ENCODE measurements at places on chromosomes 1 and 21.

DNA sequence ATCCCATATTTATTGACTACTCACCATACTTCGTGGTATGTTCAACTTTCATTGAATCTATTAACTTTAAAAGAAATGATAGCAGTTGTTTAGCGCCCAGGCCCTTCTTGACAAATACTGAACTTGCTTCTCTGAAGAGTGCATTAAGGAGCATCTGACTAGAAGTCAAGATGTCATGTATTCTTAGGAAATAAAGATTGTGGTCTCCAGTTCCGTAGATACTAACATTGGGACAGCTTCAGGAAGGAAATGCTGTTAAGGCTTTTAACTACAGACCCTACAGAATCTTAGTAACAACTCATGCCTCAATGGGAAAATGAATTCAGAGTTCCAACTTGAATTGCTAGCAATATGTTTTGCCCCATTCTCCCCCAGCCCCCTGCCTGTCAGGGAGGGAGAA, 14.8 kb downstream of the LYST start:
- DNase-seq = no peak

- no peak for DNase-seq
Measured at GRCh38 chr1:153540394-153541361, at the start of gene S100A5. Gene S100A5 (minus strand): TSS chr1:153540934. CDS start chr1:153540191, 743 bp downstream.

DNA sequence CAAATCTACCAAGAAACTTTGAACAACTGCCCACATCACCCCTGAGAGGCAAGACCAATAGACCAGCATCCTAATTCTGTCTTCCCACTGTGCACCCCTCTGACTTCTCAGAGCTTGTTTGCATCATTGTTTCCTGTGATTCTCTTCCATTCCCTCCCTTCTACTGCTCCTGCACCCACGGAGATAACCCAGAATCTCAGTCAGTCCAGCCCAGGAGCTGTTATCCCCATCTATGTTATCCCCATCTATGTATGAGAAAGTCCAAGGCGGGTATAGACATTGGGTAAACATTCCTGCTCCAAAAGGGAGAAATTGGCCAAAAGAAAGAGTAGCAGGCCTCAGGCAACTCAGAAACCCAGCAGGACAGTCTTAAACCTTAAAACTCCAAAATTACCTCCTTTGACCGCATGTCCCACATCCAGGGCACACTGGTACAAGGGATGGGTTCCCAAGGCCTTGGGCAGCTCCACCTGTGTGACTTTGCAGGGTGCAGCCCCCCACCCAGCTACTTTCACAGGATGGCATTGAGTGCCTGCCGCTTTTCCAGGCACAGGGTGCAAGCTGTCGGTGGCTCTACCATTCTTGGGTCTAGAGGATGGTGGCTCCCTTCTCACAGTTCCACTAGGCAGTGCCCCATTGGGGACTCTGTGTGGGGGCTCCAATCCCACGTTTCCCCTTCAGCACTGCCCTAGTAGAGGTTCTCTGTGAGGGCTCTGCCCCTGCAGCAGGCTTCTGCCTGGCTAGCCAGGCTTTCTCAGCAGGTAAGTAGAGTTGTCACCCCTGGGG, 414.8 kb downstream of the NPHP4 start:
- DNase-seq = no peak

DNA sequence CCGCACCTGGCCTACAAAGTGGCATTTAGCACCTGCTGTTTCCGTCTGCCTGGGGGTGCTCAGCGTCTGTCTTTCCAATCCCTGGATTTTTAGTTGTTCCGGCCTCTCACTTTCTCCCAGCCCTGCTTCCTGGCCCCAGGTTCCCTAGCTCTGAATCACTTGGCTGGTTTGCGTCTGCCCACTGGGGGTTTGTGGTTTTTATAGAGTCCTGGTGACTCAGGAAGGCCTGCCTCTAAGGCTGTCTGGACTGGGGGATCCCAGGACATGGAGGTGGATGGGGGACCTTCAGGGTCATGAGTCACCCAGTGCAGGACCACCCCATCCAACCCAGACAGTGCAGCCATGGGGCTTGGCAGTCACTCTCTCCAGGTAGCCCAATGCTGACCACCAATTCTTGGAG, 53.5 kb downstream of the MRPL37 start:
- DNase-seq = no peak

DNA sequence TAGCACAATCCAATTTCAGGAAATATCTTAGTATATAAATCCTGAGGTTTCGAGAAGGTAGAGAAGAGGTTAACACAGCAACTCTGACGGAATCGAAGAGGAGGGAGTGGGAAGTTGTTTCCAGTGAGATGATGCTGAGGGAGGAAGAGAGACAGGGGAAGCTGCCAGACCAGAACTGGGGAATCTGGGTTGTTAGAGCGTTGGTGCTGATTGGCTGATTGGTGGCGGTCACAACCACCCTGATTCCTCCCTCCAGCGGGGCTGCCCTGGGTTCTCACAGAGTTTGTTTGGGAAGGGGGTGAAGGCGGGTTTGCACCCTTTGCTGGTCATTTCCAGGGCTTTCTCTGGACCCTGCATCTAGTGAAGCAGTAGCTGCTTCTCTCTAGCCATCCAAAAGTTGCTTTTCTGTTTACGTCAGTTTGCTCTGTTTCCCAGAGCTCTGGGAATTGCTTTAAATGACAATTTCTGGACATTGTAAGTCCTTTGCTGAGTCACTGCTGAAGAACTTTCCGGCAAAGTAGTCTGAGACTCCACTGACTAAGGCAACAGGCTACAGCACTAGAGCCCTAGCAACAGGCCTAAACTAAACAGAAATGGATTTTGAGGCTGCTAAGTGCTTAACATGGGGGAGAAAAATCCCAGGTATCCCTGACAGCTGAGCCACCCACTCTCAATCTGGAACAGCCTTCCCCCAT, 90.1 kb downstream of the TENT5C start:
- DNase-seq = no peak

- no peak for DNase-seq
Measured at GRCh38 chr1:48931506-48932192, 155.0 kb upstream of the BEND5 start.

- no peak for DNase-seq
Measured at GRCh38 chr1:196308176-196308575, 300.1 kb downstream of the KCNT2 start.

- no peak for DNase-seq
Measured at GRCh38 chr1:25543425-25544242, at the start of gene LDLRAP1. Gene LDLRAP1 (plus strand): TSS chr1:25543606. CDS start chr1:25543699, 93 bp downstream.

GRCh38 chr1:9816199-9816598, 7.6 kb downstream of the CLSTN1 start:
- DNase-seq = no peak
